Urinary bladder (tissue), 4 donors: ENCODE measurements at places on chromosomes 13 and 19.

DNA sequence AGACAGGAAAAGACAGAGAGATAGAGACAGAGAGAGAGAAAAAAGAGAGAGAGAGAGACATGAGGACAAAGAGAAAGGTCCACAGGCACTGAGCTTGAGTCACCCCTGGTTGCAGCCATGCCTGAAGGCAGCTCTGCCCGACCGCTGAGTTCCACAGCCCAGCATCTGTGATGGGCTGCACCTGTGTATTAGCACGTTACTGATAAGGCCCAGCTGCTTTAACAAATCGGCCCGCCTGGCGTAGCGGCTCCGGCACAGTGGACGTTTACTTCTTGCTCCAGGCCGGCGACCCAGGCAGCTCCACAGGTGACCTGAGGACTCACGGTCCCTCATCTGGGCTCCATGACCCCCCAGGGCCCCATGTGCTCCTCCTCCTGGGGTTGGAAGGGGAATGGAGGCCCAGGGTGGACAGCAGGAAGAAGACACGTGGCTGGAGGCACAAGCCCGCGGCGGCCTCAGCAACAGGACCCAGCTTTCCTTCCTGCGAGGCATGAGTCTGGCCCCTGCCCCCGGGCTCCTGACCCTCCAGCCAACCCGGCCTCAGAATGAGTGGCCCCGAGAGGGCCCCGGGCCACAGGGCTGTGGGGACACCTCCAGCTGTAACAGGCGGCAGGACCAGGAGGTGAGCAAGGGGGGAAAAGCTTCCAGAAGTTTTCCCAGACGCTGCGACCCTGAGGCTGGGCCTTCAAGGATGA, 3.9 kb upstream of the CSNK1G2 start:
- DNase-seq = no peak

- DNase-seq = no peak
Measured at GRCh38 chr13:65461590-65461989, 1768.5 kb downstream of the PCDH9 start.

DNA sequence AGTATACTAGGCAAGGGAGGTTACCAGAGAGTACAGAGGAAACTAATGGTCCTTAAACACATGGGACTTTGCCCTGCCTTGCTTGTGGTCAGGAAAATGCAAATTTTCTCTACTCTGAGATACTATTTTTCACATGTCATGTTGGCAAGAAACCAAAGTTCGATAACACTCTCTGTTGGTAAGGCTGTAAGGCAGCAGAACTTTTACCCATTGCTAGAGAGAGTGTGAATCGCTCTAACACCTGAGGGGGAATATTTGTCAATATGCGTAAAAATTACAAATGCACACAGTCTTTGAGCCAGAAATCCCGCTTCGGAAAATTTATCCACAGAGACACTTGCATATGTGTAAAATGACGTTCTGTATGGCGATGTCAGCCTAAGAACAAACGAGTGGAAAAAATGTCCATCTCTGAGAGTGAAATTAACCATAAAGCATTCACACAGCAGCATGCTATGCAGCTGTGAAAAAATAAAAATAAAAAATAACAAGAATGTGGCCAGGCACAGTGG, 9.5 kb upstream of the RFX1 start:
- no peak for DNase-seq

DNA sequence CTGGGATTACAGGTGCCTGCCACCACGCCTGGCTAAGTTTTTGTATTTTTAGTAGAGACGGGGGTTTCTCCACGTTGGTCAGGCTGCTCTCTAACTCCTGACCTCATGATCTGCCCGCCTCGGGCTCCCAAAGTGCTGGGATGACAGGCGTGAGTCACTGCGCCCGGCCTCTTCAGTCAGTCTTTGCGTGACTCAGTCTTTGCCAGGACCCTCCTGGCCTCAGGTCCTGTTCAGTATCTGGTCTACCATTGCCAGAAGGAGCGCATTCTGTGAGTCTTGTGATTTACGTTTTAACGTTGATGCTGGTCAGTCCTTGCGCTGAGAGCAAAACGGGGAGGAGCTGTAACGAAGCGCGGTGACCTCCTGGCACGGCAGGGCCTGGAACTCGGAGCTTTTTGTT, 7.6 kb upstream of the HMG20B start:
- no peak for DNase-seq

GRCh38 chr13:73138638-73139491, 80.1 kb downstream of the KLF5 start:
- DNase-seq = no peak

DNA sequence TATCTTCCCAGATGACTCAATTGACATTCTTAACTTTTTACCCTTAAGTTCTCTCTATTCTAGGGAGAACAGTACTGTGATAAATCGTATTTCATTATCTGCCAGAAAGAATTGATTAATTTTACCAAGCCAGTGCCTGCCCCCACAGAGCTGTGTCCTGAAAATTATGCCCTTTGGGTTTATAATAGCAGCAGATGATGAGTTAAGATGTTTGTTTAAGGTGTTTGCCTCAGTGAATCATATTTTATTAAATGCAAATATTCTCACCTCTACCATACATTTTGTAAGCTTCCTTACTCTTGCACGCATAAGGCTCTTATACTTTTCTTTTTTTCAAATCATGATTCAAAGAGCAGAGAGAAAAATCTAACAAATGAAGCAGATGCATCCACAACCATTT, 318.6 kb downstream of the DCT start:
- DNase-seq = no peak

GRCh38 chr19:38506723-38507550, 73.4 kb downstream of the RYR1 start:
- peak; percentile 3 for DNase-seq

GRCh38 chr19:6059988-6060599, 50.2 kb downstream of the RFX2 start:
- no peak for DNase-seq

DNA sequence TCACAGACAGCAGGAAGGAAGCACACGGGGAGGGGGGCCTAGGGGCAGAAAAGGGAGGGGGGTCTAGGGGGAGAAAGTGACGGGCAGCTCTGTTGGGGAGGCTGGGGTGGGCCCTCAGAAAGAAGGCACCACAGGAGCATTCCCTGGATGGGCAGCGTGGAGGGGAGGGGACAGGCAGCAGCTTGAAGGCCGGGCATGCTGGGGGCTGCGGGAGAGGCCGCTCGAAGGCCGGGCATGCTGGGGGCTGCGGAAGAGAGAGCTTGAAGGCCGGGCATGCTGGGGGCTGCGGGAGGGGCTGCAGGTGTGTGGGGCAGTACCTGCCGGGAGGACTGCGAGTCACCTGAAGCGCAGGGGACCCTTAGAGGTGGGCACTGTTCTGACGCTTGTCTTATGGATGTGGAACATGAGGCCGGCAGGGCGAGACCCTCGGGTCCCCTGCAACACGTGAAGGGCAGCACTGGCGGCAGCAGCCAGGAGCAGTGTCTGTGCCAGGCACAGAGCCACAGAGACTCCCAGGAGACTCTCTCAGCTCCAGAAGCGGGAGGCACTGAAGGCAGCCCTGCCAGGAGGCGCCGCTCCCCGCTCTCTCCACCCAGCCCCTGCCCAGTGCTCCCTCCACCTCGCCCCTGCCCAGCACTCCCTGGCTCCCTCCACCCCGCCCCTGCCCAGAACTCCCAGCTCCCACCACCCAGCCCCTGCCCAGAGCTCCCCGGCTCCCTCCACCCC, 13.3 kb downstream of the ZNF787 start:
- no peak for DNase-seq

- DNase-seq = no peak
Measured at GRCh38 chr13:44306371-44307192, 67.0 kb upstream of the SERP2 start.

- DNase-seq = no peak
Measured at GRCh38 chr13:48411147-48411794, 1.6 kb downstream of the LPAR6 start.

DNA sequence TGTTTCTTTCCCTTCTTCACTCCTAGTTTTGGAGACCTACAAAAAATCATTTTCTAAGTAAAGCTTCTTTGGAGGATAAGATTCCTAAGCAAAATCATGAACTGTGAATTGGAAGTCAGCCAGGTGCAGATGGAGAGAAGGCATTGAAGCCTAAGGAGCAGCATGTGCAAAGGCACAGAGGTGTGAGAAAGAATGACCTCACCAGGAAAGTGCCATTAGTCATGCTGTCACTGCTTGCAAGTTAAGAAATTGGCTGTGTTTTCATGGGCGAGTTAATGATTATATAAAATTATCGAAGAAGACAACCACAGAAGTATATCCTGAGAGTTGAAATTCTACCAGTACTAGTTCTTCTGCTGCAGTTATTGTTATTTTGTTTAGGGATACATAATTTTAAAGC, 80.3 kb upstream of the KLHL1 start:
- no peak for DNase-seq

DNA sequence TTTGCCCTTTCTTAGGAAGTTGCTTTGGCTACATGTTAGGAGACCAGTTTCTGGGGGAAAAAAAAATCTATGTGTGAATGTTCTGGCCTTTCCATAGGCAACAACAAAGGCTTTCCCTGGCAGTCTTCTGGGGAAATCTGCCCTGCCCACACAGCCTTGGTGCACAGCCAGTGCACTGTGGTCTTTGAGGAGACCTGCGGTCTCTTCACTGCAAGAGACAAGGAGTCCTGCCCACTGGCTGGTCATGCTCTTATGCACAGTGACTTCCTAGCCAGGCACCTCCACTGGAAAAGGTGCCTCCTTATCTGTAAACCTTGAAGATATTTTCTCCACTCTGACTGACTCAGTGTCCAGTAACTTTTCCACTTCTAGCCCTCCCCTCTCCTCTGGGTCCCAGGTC, 155.1 kb downstream of the SUCLA2 start:
- DNase-seq = no peak

DNA sequence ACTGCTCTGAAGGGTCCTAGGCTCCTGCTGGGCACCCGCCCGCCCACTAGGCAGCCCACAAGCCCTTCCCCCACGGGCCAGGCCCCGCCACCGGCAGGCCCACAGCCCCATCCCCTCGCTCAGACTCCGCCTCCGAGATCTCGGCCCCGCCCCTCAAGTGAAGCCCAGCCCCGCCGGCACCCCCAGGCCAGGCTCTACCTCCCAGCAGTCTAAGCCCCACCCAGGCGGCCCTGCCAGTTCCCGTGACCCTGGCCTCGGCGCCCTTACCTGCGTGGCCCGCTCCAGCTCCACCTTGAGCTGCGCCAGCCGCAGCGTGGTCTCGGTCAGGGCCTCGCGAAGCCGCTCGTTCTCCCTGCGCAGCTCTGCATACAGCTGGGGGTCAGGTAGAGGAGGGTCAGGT, 16.3 kb downstream of the EPS8L1 start:
- no peak for DNase-seq

DNA sequence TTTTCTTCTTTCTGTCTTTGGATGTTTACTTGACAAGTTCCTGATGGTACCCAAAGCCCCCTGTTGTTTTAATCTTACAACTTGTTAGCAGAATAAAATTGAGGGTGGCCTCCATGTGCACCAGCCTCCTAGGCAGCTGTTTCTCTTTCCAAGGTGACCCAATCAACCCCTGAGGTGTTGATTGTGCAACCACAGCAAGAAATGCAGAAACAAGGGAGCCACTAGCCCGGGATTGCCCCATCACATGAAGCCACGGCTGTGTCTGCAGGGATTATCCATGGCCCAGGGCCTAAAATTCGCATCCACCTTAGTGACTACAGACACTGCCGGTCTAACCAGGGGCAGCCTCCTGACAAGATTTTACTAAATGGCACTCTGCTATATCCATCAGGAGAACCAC, 14.4 kb downstream of the CEACAM4 start:
- no peak for DNase-seq

DNA sequence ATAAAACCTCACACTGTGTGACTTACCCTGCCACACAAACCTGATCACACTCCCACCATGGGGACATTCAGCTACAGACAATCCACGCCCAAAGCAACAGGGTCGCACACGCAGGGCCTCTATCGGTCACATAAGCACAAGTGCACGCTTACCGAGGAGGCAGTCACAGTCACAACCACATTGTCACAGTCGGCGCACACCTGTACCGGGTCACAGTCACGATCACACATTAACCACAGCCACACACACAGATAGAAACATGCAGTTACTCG, 579 bp downstream of the ZNF566 start:
- DNase-seq = peak; percentile 0

DNA sequence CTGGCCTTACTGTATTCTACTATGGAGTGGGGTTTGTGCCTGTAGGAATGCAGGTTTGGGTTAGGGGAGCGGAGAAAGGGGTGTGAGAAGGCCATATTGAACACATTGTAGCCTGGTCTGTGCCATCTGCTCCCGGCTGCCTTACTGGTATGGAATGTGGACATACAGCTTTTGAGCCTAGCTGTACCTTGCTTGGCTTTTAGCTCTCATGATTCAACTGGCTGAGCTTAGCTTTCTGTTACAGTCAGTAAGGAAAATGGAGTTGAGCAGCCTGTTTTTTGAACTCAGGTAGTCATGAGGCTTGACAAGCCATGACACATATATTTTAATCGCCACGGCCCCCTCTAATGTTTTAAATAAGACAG, 41.6 kb downstream of the ARHGAP35 start:
- DNase-seq = no peak

- no peak for DNase-seq
Measured at GRCh38 chr19:58536852-58537798, 6.7 kb upstream of the TRIM28 start.

DNA sequence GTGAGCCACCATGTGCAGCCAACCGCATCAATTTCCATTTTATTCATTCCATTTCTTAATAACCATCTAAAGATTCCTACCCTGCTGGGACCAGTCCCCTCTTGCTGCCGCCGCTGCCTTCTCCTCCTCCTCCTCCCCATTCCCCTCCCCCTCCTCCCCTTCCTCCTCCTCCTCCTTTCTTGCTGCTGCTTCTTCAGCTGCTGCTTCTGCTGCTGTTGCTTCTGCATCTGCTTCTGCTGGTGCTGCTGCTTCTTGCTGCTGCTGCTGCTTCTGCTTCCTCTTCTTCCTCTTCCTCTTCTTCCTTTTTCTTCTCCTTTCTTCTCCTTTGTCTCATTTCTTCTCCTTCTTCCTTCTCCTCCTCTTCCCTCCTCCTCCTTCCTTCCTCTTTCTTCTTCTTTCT, 20.0 kb upstream of the SPRYD7 start:
- no peak for DNase-seq

- no peak for DNase-seq
Measured at GRCh38 chr13:26816881-26817280, 56.3 kb upstream of the GPR12 start.

DNA sequence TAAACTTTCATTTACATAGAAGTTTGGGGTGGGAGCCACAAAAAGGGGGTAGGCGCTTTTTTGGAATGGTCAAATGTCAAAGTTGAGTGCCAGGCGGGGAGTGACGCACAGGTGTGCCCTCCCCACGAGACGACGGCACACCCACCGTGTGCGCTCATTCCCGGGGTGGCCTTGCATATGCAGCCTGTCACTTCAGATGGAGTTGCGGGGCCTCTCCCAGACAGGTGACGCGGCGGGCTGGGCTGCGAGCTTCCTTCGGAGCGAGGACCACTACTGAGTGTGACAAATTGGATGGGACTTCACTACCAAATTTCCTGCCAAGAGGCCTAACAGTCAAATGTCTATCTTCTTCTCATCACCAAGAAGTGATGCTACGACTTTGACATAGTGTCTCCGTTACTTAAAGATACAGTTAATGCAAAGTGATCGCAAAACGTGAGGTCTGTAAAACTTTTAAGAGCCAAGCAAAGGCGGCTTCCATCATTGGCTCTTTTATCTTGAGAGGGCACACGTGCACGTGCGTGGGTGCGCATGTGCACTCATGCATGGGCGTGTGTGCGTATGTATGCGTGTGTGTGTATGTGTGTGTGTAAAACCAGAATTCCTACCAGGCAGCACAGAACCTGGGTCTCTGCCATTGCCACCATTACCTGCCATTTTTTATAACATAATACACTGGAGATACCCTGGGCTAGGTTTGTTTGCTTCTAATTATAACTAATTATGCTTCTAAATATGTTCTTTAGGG, 43.1 kb downstream of the TSHZ3 start:
- DNase-seq = no peak

- no peak for DNase-seq
Measured at GRCh38 chr19:47161876-47162489, 31.3 kb downstream of the SAE1 start.
